ENCODE measurements at places on chromosomes 12 and 14.
A peak's percentile ranks its signal among the peaks of the same experiment; 100 is the strongest.

DNA sequence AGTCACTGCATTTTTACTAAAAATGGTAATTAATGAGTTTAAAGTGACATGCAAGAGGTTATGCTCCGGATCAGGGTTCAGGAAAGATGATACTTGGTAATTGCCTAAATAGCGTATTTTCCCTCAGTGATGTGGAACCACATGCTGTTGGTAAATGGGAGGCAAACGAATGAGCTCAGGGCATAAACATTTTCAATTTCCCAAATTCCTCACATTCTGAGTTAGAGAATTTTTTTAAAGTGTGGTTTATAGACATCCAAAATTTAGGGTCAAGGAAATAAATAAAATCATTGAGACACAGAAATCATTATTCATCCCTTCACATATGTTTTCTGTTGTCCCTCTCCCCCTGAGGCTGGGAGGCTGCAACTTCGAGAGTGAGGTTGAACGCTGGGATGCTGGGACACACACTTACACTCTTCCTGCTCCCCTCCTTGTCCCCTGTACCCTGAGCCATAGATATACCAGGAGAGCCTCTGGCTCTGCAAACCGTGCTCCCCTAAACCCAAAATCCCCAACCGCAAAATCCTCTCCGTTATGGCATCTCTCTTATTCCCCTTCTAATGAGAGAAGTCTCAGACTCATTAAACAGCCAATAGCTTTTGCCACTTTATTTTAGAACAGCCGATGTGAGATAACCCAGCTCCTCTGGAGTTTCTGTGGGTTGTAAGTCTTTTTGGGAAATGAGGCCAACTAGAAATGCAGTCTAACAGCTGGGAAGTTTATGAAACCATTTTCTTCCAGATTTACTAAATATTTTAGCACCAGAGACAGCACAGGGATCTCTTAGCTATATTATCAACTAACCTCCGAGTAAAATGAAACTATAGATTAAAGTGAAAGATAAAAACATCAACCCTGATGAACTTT, 21.4 kb upstream of the ADGRD1 start:
- no peak for DNase-seq

DNA sequence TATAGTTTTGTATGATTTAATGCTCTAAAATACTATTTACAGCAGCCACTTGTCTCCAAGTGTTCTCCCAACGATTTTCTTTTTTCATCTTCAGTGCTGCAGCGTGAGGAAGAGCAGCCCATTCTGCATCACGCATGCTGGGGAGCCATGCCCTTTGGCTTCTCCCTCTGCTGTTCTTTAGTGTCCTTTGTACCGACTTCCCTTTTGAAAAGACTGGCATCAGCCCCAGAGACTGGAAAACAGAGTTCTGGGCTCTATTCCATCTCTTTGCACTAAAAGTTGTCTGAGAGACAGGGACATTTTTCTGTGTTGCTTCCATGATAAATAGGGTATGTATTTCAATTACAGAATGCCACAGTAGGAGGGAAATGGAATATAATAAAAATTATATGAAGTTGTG, 105.1 kb downstream of the RERG start:
- no peak for DNase-seq

GRCh38 chr12:71461787-71462328, 22.3 kb downstream of the LGR5 start:
- no peak for DNase-seq

DNA sequence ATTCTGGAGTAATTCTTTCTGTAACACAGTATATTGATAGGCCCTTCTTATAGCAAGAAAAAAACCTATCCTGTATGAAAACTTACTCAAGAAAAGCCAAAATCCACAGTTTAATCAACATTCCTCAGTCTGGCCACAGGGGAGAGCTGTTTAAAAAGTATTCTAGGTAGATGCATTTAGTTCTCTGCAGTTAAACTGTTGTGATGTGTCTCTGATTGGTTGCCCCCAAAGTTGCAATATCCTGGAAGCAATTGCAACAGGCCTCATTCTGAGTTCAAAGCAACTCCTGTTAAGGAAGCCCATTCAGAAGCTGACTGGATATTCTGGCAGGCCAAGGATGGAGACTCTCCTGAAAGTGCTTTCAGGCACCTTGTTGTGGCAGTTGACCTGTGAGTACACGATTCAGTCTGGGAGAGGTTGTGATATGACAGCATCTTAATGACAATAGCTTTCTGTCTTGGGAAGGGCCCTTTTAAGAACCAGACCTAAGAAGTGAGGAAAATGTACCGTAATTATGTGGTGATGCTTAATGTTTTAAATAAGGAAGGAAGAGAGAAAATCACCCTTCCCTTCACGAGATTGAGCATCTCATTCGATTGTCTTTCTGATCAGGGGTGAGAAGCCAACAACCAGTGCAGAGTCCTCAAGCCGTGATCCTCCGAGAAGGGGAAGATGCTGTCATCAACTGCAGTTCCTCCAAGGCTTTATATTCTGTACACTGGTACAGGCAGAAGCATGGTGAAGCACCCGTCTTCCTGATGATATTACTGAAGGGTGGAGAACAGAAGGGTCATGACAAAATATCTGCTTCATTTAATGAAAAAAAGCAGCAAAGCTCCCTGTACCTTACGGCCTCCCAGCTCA, 420.7 kb downstream of the DAD1 start:
- no peak for DNase-seq

- DNase-seq = peak; percentile 90
Measured at GRCh38 chr12:103241184-103241583, 254.6 kb downstream of the C12orf42 start.

DNA sequence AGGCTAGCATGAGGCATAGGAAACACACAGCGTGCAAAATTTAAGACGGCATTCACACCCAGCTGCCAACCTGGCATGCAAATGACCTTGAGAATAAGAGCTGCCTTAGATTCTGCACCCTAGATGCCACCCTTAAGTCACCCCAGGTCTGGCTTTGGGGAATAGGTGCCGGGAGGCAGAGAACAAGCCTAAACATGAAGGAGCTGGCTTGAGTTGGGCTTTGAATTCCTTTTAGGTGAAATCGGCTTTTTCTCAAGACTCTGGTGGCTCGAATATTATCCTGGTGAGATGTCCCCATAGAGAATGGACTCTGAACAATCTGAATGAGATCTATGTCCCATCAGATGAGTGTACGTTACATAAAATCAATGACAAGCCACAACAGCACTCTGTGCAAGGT, 1090.5 kb downstream of the VRK1 start:
- no peak for DNase-seq

- DNase-seq = no peak
Measured at GRCh38 chr12:32586390-32586789, 92.7 kb upstream of the DNM1L start.

- no peak for DNase-seq
Measured at GRCh38 chr14:78851189-78851588, 681.0 kb downstream of the NRXN3 start.

DNA sequence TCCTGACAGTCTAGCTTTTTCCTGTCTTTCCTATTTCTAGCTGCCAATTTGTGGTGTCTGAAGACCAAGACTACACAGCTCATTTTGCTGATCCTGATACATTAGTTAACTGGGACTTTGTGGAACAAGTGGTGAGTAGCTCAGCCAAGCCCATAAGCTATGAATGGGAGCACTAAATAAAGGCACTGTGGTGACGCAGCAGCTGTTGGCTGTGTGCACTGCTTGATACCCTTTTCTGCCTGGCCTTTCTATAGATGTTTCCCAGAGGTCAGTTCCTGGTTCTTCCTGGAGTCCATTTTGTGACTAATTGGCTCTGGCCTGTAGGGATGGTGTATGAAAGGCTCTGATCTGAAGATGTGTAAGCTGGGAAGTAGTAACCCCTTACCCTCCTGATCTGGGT, 20.5 kb downstream of the RNF10 start:
- DNase-seq = no peak

DNA sequence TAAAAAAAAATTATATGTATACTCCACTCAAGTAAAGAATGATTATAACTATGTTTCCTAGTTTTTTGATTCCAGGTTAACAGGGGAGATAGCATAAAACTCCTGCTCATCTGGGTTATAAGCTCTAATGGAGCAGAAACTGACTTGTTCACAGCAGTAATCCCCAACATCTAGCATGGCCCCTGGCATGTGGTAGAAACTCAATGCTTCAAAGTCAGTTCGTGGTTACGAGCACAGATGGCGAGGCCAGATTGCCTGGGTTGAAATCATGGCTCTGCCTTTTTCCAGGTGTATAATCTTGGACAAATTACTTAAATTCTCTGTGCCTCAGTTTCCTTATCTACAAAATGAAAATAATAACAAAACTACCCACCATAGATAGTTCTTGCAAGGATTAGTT, 183.8 kb downstream of the TTC7B start:
- no peak for DNase-seq

DNA sequence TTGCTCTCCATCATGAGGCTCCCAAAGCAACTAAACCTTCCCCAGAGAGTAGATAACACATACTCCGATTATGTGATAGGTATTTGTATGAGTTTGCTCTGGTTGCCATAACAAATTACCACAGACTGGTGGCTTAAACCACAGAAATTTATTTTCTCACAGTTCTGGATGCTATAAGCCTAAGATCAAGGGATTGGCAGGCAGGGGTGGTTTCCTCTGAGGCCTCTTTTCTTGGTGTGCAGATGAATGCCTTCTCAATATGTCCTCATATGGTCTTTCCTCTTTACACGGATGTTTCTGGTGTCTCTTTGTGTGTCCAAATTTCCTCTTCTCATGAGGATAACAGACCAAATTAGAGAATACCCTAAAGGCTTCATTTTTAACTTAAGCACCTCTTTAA, 285.8 kb upstream of the GRIP1 start:
- DNase-seq = no peak

GRCh38 chr12:75738486-75738885, 227.1 kb upstream of the KRR1 start:
- no peak for DNase-seq

DNA sequence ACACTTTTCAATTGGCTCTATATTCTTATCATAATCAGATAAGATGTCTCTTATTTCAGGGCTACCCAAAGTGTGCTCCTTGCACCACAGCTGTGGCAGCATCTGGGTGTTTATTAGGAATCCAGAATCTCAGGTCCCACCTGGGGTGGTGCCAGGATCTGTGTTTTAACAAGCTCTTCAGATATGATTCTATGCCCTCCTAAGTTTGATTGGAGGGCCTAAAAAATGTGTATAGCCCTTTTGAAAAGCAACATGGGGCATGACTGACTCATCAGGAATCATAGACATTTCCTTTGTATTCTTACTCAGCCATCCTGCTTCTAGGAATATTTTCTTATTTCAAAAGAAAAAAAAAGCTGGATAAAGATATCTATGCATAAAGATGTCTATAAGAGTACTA, 103.1 kb downstream of the HELB start:
- DNase-seq = no peak

- no peak for DNase-seq
Measured at GRCh38 chr14:100605706-100606686, 18.8 kb upstream of the BEGAIN start.

GRCh38 chr12:3241621-3242020, 164.4 kb downstream of the TSPAN9 start:
- DNase-seq = no peak

- no peak for DNase-seq
Measured at GRCh38 chr12:95520816-95521215, 30.5 kb downstream of the USP44 start.

DNA sequence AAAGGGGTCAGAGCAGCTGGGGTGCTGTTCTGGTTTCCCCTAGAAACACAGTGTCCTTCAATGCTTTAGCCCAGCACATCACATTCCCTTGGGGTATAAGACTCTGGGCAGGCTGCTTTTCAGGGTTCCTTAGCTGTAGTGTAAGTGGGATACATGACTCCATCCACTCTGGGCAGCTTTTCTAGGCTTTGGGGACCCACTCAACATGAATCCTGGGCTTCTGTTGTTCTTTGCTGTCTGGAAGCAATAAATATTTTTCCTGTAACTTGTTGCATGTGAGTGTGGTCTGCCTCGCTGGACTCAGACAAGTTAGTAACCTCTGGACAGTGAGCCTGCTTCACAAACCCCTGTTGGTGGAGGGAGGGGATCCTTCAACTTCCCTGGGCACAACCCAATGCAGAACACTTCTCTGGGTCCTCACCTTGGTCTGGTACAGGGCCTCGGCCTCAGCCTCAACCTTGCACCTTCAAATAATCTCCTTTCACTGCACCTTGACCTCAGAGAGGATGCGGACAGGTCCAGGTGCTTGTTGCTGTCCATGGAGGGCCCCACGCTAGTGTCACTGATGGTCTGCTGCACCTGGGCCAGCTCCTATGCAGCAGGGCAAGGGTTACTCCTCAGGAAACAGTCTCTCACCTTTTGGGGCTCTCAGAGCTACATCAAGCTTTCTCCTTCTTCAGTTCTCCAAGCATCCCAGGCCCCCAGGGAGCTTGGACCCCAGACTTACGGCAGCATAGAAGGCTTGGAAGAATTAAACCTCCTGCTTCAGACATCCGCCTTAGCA, 13.5 kb upstream of the KRT73 start:
- DNase-seq = no peak

DNA sequence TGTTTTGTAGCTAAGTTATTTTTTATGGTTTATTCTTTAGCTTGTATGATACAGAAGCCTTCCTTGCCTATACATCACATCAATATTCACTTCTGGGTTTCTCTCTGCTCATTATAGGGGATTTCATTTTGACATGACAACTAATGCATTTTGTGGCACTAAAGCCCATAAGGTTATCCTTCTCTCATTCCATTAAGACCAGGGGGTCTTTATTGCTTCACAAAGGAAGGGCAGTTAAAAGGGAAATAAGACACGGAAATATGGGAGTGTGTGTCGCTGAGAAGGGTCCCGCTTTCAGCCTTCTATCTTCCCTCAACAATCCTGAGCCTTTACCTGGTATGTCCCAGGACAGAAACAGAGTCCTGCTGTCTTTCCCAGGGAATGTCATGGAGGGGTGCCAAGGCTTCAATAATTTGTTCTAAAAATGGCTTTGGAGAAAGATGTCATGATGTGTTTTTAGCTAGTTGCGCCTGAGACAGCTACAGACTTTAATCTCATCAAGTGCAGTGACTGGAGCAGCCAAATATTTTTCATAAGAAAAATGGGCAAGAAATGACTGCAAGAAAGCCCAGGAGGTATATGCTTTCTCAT, 1145.4 kb upstream of the TMEM132C start:
- DNase-seq = no peak

DNA sequence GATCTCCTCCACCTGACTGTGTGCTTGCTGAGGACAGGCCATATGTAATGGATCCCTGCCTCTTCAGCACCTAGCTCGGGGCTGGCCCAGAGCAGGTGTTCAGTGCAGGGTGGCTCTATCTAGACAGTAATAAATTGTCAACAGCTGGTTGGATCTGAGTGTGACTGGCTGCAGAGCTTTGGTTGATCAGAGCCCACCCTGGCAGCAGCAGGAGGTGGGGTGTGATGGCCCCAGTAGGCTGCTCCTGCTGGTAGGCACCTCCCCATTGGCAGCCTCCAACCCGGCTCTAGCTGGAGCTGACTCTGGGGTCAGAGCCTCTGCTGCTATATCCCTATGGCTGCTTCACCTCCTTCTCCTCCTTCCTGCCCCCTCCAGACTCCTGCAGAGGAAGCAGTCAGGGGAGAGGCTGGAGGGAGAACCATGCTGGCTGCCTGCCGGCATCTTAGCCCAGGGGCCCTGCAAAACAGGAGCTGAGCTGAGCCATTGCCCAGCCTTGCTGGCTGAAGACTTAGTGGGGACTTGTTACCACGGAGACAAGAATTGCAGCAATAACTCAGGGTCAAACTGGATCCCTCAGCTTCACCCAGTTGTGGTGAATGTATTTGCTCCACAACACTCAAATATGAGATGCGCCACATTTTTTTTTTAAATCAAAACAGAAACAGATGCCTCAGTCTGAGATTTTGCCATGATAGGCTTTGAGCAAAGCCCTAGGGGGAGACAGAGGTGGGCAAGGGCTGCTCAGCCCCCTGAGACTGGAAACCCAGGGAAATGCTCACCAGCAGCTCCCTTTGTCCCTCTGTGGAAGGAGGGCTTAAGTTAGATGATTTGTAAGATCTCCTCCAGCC, 22.2 kb downstream of the TMEM63C start:
- DNase-seq = peak; percentile 87

- DNase-seq = no peak
Measured at GRCh38 chr14:103393676-103394626, 8.7 kb downstream of the MARK3 start.

Data from NCI-H1092 (cell line).